ENCODE measurements at places on chromosomes 11 and 22.

GRCh38 chr11:114124601-114125144 is 65.2 kb downstream of the ZBTB16 start:
- no peaks in the 10 kb centered on the region for H3K36me3 ChIP-seq
- H3K4me1 ChIP-seq: no peaks in the 10 kb centered on the region
- H3K27me3 ChIP-seq: no peaks in the 10 kb centered on the region
- H3K4me3 ChIP-seq: no peak overlapping the region
- no peak overlapping the region for H3K27ac ChIP-seq

- no peak overlapping the region for H3K27ac ChIP-seq
- DNase-seq: no peak
- peaks cover 51% of the 10 kb centered on the region for H3K4me1 ChIP-seq
Measured at GRCh38 chr11:119352857-119353260, 6.4 kb upstream of the MFRP start.

DNA sequence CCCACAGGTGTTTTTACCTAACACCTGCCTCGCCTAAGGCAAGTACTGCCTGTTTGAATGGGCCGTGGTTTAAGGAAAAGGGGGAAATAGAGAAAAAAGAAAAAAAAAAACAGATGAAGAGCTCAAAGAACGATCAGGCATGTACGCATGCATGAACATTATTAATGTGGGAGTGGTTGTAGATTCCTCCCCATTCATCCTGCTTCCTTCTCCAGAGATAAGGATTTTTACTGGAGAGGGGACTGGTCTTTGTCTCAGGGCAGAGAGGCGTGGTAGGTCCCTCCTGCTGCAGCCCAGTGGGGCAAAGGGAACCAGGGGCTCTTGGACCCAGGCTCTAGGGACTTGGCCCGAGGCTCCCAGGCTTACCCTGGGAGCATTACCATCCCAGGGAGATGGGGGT is 23.1 kb downstream of the RPS6KA4 start:
- H3K27me3 ChIP-seq: no peaks in the 10 kb centered on the region
- no peaks in the 10 kb centered on the region for H3K36me3 ChIP-seq
- DNase-seq: no peak

DNA sequence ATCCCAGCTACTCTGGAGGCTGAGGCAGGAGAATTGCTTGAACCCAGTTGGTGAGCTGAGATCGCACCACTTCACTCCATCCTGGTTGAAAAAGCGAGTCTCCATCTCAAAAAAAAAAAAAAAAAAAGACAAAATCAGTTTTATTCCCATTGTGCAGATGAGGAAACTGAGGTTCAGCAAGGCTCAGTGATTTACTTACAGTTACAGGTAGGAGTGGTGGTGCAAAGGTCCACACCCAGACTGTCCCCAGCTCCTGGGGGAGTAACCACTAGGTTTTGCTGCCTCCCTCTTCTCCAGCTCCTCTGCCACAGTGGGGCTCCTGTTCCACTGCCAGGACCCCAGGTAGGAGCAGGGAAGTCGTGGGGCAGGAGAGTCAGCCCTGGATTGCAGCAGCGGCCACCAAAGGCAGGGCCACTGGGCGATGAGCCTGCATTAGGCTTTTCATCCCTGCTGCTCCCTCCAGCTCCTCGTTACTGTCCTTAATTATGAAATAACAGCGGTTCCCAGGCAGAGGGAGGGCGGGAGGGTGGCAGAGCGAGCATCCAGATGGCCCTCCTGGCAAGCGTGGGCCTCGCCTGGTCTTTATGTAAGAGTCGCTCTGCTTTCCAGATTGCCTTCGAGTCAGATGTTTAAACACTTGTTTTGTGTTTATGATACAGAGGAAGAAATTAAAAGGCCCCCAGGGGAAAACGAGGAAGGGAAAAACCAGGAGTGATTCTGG is 15.5 kb upstream of the RASD2 start:
- no peak overlapping the region for H3K4me3 ChIP-seq
- H3K4me1 ChIP-seq: peaks cover 9% of the 10 kb centered on the region
- H3K27ac ChIP-seq: no peak overlapping the region
- no peak for DNase-seq
- no peaks in the 10 kb centered on the region for H3K27me3 ChIP-seq
- no peaks in the 10 kb centered on the region for H3K36me3 ChIP-seq

GRCh38 chr11:100585728-100586127 is 101.4 kb upstream of the ARHGAP42 start:
- no peak overlapping the region for H3K4me3 ChIP-seq
- no peak for DNase-seq
- no peaks in the 10 kb centered on the region for H3K27me3 ChIP-seq
- no peak overlapping the region for H3K27ac ChIP-seq
- no peaks in the 10 kb centered on the region for H3K4me1 ChIP-seq

DNA sequence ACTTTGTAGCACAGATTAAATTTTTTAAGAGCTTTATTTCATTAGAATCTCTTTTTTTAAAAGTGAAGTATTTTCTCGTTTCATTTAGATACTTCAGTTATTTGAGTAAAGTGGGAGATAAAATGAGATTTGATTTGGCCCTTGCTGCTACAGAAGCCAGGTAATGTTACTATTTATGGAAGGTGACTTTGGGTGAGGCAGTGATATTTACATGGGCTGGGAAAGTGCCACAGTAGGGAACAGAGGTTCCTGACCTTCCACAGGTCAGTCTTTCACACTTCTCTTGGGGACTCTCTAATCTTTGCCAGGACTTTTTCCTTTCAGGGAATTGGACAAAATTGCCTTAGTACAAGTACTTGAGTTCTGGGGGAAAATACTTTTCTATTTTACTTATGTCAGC is 20.4 kb downstream of the CTR9 start:
- H3K27me3 ChIP-seq: no peaks in the 10 kb centered on the region
- peaks cover 42% of the 10 kb centered on the region for H3K36me3 ChIP-seq
- DNase-seq: no peak

- H3K4me1 ChIP-seq: peaks cover 15% of the 10 kb centered on the region
- H3K27me3 ChIP-seq: no peaks in the 10 kb centered on the region
- peaks cover 11% of the 10 kb centered on the region for H3K36me3 ChIP-seq
- H3K4me3 ChIP-seq: no peak overlapping the region
- H3K27ac ChIP-seq: 0 out of 2 replicates have a peak overlapping the region, but pooled peaks have one; percentile 22
Measured at GRCh38 chr11:118358071-118358470, 1.3 kb upstream of the UBE4A start.

GRCh38 chr11:83566950-83567349 is 280.8 kb upstream of the CCDC90B start:
- H3K4me3 ChIP-seq: no peak overlapping the region
- no peaks in the 10 kb centered on the region for H3K27me3 ChIP-seq
- DNase-seq: no peak
- no peaks in the 10 kb centered on the region for H3K4me1 ChIP-seq

GRCh38 chr11:120160436-120160835 is 22.5 kb upstream of the TRIM29 start:
- H3K27ac ChIP-seq: no peak overlapping the region
- no peak overlapping the region for H3K4me3 ChIP-seq
- no peak for DNase-seq
- no peaks in the 10 kb centered on the region for H3K4me1 ChIP-seq

DNA sequence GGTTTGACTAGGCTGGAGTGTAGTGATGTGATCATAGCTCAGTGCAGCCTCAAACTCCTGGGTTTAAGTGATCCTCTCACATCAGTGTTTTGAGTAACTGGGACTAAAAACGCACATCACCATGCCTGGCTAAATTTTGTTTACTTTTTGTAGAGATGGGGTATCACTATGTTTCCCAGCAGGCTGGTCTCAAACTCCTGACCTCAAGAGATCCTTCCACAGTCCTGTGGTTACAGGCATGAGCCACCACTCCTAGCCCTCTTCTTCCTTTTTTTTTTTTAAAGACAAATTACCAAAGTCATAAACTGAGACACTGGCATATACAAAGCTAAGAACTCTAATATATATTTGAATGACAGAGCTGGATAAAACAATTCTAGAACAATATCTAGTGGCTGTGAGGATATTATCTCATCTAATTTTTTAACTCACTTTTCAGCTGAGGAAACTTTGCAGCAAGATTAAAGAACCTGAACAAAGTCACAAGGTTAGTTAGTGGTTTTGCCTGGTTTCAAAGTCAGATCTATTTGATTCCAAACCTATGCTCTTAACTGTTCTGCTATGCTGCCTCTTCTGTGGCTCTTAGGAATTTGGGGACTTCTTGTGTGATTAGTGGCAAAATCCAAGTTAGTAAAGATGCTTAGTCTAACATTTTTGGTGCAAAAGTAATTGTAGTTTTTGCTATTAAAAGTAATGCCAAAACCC is 95.3 kb upstream of the RAG2 start:
- H3K4me3 ChIP-seq: no peak overlapping the region
- no peak overlapping the region for H3K27ac ChIP-seq
- no peaks in the 10 kb centered on the region for H3K27me3 ChIP-seq

DNA sequence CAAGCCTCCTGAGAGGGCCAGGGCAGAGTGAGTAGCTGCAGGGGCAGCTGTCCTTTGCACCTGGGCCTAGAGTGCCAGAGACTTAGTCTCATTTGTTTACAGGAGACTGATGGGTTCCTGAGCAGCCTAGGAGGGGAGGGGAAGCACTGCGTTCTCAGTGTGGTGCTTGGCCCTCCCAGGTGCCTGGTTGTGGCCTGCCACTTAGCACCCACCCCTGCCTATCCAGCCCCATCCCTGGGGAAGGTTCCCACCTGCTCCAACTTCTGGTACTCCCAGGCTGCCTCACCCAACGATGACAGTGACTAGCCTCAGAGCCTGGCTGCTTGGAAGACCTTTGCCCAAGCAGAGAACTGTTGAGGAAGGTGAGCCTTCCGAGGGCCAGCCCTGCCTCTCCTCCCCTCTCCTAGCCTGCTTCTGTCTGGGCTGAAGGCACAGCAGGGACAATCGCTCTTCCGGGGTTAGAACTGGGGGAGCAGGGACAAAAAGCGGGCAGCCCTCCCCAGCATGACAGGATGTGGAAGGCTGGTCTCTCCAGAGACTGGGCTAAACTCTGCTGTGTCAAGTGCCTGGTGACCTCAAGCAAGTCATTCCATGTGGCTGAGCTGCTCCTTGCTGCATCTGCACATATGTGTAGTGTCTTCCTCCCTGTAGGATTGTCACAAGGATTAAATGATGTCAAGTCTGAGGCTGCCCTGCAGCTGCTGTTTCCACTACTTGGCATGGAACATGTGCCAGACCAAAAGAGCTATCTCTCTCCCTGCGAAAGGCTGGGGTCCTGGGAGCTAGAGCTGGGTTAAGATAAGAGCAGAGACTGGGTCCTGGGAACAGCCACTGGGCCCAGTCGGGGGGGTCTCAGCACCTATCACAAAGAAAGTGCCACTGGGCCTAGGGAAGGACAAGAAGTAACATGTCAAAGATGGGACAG is 9.9 kb downstream of the KCNQ1OT1 start:
- H3K27ac ChIP-seq: peak overlapping the region; percentile 53
- peaks cover 66% of the 10 kb centered on the region for H3K4me1 ChIP-seq
- H3K27me3 ChIP-seq: no peaks in the 10 kb centered on the region
- no peak overlapping the region for H3K4me3 ChIP-seq

DNA sequence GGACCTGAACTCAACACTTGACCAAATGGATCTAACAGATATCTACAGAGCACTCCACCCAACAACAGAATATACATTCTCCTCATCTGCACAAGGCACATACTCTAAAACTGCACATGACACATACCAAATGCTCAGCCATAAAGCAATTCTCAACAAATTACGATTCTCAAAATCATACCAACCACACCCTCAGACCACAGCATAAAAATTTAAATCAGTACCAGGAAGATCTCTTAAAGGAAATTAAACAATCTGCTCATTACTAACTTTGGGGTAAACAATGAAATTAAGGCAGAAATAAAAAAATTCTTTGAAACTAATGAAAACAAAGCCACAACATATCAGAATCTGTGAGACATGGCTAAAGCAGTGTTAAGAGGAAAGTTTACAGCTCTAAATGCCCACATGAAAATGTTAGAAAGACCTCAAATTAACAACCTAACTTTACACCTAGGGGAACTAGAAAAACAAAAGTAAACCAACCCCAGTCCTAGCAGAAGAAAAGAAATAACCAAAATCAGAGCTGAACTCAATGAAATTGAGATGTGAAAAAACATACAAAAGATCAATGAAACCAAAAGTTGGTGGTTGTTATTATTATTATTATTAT is 37.2 kb downstream of the TMEM123 start:
- H3K27me3 ChIP-seq: no peaks in the 10 kb centered on the region
- H3K27ac ChIP-seq: no peak overlapping the region
- DNase-seq: no peak
- no peak overlapping the region for H3K4me3 ChIP-seq
- peaks cover 10% of the 10 kb centered on the region for H3K36me3 ChIP-seq

- H3K27me3 ChIP-seq: peaks cover 3% of the 10 kb centered on the region
- no peak within 1 kb of the TSS for H3K27ac ChIP-seq
- DNase-seq: peak; percentile 83
- H3K4me3 ChIP-seq: peak within 1 kb of the TSS; percentile 77
Measured at GRCh38 chr22:19291580-19292457, at the start of gene CLTCL1. CLTCL1 (minus strand) TSS chr22:19291719; CDS start chr22:19291641, 78 bp downstream.

GRCh38 chr11:1750840-1751530 is 590 bp upstream of the IFITM10 start:
- H3K4me1 ChIP-seq: peaks cover 9% of the 10 kb centered on the region
- H3K27me3 ChIP-seq: no peaks in the 10 kb centered on the region
- no peak overlapping the region for H3K4me3 ChIP-seq
- no peak overlapping the region for H3K27ac ChIP-seq

DNA sequence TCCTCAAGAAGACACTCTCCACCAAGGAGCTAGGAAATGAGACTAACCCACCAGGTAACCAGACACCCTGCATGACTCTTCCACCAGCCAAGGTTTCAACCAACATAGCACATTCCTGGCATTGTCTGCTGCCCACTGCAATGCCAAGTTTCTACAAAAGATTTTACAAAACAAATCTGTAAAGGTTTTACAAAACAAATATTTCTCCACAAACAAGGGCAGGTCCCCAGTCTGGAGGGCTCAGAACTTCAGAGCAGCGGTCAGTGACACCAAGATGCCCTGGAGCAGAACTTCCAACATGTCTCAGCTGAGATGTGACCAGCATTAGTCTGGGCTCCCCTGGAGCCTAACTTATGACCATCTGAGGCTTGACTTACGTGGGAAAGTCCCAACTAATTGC is 14.0 kb downstream of the GALNT18 start:
- H3K27ac ChIP-seq: no peak overlapping the region
- no peaks in the 10 kb centered on the region for H3K36me3 ChIP-seq
- no peaks in the 10 kb centered on the region for H3K4me1 ChIP-seq
- DNase-seq: no peak
- no peaks in the 10 kb centered on the region for H3K27me3 ChIP-seq

- H3K27me3 ChIP-seq: no peaks in the 10 kb centered on the region
- no peaks in the 10 kb centered on the region for H3K36me3 ChIP-seq
- no peak overlapping the region for H3K27ac ChIP-seq
Measured at GRCh38 chr22:19554834-19555404, 30.7 kb upstream of the CLDN5 start.

DNA sequence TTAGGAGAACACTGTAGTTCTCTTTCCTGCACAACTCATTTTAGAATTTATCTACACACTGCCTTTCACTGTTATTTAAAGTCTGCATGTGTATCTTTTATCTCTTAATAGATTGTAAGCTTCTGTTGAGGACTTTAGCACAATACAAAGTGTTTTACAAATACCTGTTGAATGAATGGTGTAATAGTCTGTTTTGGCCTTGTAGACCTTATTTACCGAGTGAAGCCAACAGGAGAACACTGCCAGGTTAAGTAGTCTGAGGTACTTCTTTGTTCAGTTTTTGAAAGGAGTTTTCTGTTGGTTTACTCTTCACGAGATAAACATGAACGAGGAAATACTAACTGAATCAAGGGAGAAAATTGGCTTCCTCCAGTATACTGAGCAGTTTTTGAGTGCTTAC is 31.0 kb downstream of the SIK2 start:
- H3K4me3 ChIP-seq: peak overlapping the region; percentile 1
- H3K4me1 ChIP-seq: peaks cover 57% of the 10 kb centered on the region
- H3K36me3 ChIP-seq: peaks cover 34% of the 10 kb centered on the region
- peak overlapping the region; percentile 33 for H3K27ac ChIP-seq
- DNase-seq: no peak
- H3K27me3 ChIP-seq: no peaks in the 10 kb centered on the region

- no peaks in the 10 kb centered on the region for H3K36me3 ChIP-seq
- no peaks in the 10 kb centered on the region for H3K27me3 ChIP-seq
Measured at GRCh38 chr11:115423728-115424459, 80.3 kb downstream of the CADM1 start.
